ENCODE measurements at places on chromosomes 7 and 10.

DNA sequence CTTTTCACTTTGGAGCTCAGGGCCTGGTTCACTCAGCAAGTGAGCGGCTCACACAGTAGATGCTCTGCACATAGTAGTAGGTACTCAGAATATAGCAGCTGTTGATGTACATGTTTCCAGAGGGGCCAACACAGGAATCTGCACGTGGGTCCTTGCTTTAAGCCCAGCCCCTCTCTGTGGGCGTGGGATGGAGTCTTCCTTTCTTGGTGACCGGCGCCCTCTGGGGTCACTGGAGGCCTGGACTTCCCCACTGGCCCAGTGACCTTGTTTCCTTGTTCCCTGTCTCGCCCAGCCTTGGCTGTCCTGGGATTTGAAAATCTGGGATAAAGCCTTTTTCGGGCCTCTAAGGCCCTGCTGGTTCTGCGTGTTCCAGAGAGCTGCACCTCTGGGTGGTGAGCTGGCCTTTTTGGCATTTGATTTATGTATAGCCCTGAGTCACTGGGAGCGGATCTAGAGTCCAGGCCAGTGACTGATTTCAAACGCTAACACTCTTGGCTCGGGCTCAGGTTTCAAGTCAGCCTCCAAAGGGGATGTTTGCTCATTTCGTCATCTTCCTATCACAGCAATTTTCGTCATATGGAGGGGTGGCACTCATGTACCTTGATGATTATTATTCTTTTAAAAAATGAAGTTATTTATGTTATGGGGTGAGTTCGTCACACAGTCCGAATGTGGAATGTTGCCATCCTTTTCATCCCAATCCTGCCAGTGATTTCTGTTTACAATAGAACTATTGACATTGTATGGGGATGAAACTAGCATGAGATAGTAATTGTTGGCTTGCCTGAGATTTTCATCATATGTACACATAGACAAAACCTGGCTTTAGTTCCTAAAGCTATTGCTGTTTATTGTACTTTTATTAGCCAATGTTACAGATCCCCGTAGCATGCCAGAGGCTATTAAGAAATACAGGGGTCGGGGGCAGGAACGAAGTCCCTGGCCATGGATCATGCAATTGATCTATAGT is 65.5 kb downstream of the CUX1 start:
- peak; percentile 20 for DNase-seq

- DNase-seq = peak; percentile 82
These were observed at the start of gene VOPP1 for GRCh38 chr7:55572378-55573233. Gene VOPP1 (minus strand): TSS chr7:55572502. CDS start chr7:55572324, 178 bp downstream.

GRCh38 chr7:25171071-25171470 is 46.0 kb upstream of the CYCS start:
- no peak for DNase-seq

- no peak for DNase-seq
These were observed 309.5 kb downstream of the ATRNL1 start for GRCh38 chr10:115402699-115403098.

GRCh38 chr7:35536396-35536826 is 158.5 kb downstream of the HERPUD2 start:
- no peak for DNase-seq

- peak; percentile 14 for DNase-seq
These were observed at the start of gene CDHR1 for GRCh38 chr10:84194424-84195043. Gene CDHR1 (plus strand): TSS chr10:84194537. CDS start chr10:84194761, 224 bp downstream.

DNA sequence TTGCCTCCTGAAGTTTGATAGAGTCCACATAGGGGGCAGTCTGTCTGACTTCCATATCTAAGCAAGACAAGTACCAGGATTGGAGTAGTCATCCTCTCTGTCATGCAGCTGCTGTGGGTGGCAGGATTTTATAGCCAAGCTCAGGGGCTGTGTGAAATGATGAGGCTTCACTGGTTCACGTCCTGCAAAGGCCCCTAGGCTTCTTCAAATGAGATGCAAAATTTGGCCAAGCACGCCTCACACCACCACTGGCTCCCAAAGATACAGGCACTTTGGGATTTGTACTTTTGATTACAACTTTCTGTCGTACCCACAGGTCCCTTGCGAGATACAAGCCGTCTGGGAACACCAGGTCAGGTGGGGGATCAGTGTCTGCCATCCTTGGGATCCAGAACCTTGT is 67.1 kb downstream of the WDFY4 start:
- no peak for DNase-seq

- no peak for DNase-seq
These were observed 51.9 kb downstream of the SEMA3A start for GRCh38 chr7:84142726-84143125.

DNA sequence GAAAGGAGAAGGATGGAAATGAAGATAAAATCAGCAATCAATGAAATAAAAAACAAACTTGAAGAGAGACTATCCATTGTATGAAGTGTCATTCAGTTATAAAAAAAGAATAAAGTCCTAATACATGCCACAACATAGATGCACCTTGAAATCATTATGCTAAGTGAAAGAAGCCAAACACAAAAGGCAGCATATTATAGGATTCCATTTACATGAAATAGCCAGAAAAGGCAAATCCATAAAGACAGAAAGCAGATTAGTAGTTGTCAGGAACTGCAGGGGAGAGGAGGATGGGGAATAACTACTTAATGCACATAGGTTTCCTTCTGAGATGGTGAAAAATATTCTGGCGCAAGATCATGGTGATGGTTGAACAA is 6.6 kb upstream of the PON1 start:
- no peak for DNase-seq

- DNase-seq = no peak
These were observed 32.9 kb upstream of the SMC3 start for GRCh38 chr10:110534571-110534970.

DNA sequence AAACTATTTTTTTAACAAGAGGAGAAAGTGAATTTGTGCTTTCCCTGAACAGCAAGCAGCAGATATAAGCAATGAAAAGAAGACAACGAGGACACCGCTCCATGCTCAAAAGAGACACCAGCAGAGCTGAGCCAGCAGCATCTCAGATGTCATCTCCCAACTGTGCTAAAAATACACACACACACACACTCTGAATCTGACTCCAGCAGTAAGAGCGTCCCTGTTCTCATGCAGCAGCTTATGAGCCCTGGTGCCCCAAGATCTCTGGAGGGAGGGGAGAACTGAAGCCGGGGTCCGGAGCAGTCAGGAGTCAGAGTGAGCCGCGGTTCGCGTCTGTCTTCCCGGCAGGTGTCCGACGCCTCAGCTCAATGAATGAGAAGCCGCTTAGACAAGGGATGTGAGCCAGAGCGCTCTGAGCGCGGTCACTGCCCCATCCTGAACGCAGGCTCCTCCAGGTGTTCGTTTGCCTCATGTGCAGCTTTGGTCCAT is 49.2 kb downstream of the SVIL start:
- DNase-seq = peak; percentile 8

GRCh38 chr10:95628786-95629185 is 27.7 kb downstream of the ALDH18A1 start:
- DNase-seq = no peak

- DNase-seq = no peak
These were observed 30.7 kb upstream of the STOX1 start for GRCh38 chr10:68796605-68797004.

- DNase-seq = no peak
These were observed 4.7 kb downstream of the VOPP1 start for GRCh38 chr7:55567571-55567970.

DNA sequence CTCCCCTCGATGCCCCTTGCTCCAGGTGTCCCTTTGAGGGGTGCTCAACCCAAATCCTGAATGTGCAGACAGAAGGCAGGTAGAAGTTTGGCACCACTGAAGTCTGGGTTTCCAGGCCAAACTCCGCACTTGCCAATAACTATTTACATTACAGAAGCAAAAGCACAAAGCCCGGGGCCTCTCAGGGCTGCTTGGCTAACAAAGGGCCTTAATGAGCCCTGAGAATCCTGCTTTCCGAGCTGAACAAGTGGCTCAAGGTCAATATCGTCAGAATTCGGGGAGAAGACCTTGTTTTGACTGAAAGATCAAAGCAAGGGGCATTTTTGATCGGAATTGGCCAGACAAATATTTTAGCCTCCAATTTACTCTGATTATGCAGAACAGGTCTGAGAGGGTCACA is 189.9 kb downstream of the HERPUD2 start:
- DNase-seq = no peak

- no peak for DNase-seq
These were observed 327.1 kb downstream of the GFRA1 start for GRCh38 chr10:115945701-115946445.

- no peak for DNase-seq
These were observed 6.0 kb downstream of the LEP start for GRCh38 chr7:128247108-128247507.

- no peak for DNase-seq
These were observed 142.5 kb downstream of the WDR37 start for GRCh38 chr10:1198453-1199344.

DNA sequence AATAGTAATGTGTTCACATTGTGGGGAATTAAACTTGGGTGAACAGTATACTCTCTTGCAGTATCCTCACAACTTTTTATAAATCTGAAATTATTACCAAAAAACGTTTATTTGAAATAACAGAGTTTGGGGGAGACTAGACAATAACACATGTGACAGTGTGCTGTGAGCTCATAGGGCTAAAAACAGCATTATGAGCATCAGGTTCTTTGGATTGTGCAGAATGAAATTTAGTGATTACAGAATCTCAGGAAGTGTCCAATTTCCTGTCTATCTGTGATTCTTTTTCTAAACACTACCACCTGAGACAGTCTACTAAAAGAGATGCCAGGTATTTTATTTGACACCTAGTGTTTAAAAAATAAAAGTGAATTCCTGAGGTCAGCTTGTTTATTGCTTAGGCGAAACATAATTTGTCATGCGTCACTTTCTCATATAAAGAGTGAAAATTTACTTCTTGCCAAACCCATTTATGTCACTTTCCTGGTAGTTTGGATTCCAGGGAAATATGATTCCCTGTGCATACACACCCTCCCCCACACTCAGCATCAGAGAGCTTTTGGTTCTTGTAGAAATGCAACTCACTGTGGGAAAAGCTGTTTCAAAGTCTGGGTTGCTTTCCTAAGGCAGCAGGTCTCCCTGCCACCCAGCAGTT is 71.2 kb downstream of the AOAH start:
- no peak for DNase-seq

GRCh38 chr10:80421707-80422536 is 13.6 kb downstream of the PRXL2A start:
- DNase-seq = no peak

DNA sequence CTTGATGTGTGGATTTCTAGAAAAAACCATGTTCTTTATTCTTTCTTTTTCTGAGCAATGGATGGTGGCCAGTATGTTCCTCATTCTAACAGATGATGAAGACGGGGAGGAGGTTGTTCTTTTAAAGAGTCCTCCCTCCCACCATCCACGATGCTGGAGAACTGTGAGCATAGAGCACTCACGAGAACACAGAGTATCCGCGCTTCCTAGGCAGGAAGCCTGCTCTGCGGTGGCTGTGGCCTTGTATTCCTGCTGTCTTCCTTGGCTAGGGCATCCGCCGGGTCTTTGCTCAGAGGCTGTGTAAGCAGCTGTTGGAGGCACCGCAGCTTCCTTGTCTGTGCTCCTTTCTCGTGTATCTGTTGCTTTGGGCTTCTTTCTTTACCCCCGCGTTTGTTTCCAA is 214.2 kb downstream of the CCDC3 start:
- no peak for DNase-seq

DNA sequence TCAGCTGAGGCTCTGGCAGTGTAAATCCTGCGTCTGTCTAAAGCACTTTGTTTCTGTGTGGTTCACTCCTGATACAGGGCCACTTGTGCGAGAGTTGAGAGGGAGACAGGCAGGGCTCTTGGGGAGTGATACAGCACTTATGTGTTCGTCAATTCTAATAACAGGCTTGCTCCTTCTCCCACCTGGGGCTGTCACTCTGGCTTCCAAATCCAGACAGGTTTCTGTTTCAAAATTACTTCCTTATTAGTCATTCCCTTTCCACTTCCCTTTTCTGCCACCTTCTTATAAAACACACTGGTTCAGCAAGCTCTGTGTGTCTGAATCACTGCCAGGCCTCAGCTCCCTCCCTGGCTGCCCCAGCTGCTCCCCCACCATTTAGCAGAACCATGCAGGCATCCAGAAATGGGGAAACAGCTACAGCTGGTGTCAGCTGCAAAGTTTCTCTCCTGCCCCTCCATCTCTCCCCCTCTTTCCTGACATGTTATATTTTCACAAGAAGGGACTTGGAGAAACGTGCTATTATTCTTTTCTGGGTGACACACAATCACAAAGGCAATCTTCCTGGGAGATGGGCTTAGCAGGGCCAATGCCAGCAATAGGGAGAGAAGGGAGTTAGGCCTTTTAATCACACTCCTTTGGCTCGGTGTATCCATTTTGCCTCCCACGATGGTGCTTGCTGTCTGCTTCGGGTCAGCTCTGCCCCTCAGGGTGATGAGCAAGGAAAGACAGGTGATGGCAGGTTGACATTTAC is 58.4 kb upstream of the ZNRF2 start:
- peak; percentile 21 for DNase-seq

- DNase-seq = no peak
These were observed 118.5 kb downstream of the AMPH start for GRCh38 chr7:38512704-38513103.

GRCh38 chr10:59279991-59280505 is 82.3 kb downstream of the FAM13C start:
- DNase-seq = no peak

DNA sequence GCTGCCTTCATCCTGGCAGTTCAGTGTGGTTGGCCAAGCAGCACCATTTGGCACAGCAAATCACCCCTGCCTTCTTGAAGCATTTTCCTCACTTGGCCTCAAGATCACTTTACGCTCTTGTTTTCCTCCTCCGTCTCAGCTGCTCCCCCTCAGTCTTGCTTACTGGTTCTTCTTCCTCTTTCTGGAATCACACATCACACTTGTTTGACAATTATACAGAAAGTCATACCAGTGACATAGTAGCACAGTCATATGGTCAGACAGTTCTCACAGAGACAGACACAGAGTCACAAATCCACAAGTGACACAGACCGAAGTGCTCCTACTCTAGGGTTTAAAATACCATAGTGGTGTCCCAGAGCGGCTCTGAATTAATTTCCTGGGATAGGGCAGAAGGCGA is 43.8 kb upstream of the ARL4A start:
- DNase-seq = no peak
